ENCODE measurements at places on chromosomes 7 and 10. TPM values are rescaled to one million over a fixed set of nuclear protein-coding genes. Genes with fewer than 3 reads are reported as not detected.

UPK3B gene
- 9.1 TPM for total RNA-seq

GRCh38 chr7:142177869-142178268, 66.4 kb downstream of the MGAM2 start:
- DNase-seq, result no peak
- H3K4me1 ChIP-seq, result no peaks in the 10 kb centered on the region
- H3K27me3 ChIP-seq, result no peaks in the 10 kb centered on the region
- no peak overlapping the region for H3K27ac ChIP-seq
- no peaks in the 10 kb centered on the region for H3K36me3 ChIP-seq

DMTF1 gene
- total RNA-seq, result 60.9 TPM

GRCh38 chr7:131010029-131010716, 276.2 kb upstream of the KLF14 start:
- no peak for DNase-seq
- no peak overlapping the region for H3K4me3 ChIP-seq
- no peak overlapping the region for H3K27ac ChIP-seq
- no peaks in the 10 kb centered on the region for H3K36me3 ChIP-seq
- H3K4me1 ChIP-seq, result peaks cover 8% of the 10 kb centered on the region
- H3K27me3 ChIP-seq, result no peaks in the 10 kb centered on the region

C10orf62 gene
- total RNA-seq, result not detected

DNA sequence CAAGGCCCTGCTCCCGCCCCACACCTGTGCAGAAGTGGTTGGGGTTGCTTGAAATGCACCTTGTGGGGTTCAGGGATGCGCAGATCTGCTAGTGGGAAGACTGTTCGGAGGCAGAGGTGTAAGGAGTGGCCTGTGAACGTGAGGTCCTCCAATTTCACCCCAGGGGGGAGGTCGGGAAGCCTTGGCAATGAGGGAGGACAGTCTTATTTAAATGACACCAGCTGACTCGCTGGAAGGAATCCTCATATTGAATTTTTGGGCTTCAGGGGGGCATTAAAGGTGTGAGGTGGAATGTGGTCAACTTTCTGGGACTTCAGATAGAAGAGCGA, 218.8 kb upstream of the CELF2 start:
- no peak for DNase-seq
- no peak overlapping the region for H3K27ac ChIP-seq
- no peaks in the 10 kb centered on the region for H3K36me3 ChIP-seq
- peaks cover 4% of the 10 kb centered on the region for H3K4me1 ChIP-seq
- no peak overlapping the region for H3K4me3 ChIP-seq

HIP1 gene
- 13.7 TPM for total RNA-seq

GRCh38 chr10:131910663-131911314, 10.0 kb downstream of the PPP2R2D start:
- DNase-seq, result no peak
- no peak overlapping the region for H3K4me3 ChIP-seq
- peaks cover 7% of the 10 kb centered on the region for H3K36me3 ChIP-seq
- peaks cover 2% of the 10 kb centered on the region for H3K4me1 ChIP-seq
- H3K27me3 ChIP-seq, result no peaks in the 10 kb centered on the region
- no peak overlapping the region for H3K27ac ChIP-seq

- no peak overlapping the region for H3K4me3 ChIP-seq
- H3K27ac ChIP-seq, result no peak overlapping the region
- no peak for DNase-seq
- no peaks in the 10 kb centered on the region for H3K27me3 ChIP-seq
- H3K36me3 ChIP-seq, result no peaks in the 10 kb centered on the region
These were observed 174.5 kb upstream of the PPP2R2D start for GRCh38 chr10:131726076-131726880.

- H3K4me3 ChIP-seq, result no peak overlapping the region
- no peaks in the 10 kb centered on the region for H3K27me3 ChIP-seq
- no peaks in the 10 kb centered on the region for H3K36me3 ChIP-seq
- DNase-seq, result no peak
These were observed 33.5 kb downstream of the CAPZA2 start for GRCh38 chr7:116895849-116896248.

FAM13C gene
- 0.18 TPM for total RNA-seq

ANKRD30A gene
- not detected for total RNA-seq

- no peaks in the 10 kb centered on the region for H3K27me3 ChIP-seq
- H3K36me3 ChIP-seq, result no peaks in the 10 kb centered on the region
- peaks cover 10% of the 10 kb centered on the region for H3K4me1 ChIP-seq
- no peak overlapping the region for H3K4me3 ChIP-seq
- no peak overlapping the region for H3K27ac ChIP-seq
These were observed 113.4 kb downstream of the ST7 start for GRCh38 chr7:117066668-117067067.

CDH23 gene
- 1.0 TPM for total RNA-seq

GRCh38 chr10:95394161-95394880, 103.5 kb upstream of the PDLIM1 start:
- H3K36me3 ChIP-seq, result peaks cover 12% of the 10 kb centered on the region
- H3K27ac ChIP-seq, result no peak overlapping the region
- DNase-seq, result no peak
- H3K27me3 ChIP-seq, result no peaks in the 10 kb centered on the region
- no peak overlapping the region for H3K4me3 ChIP-seq

- no peak for DNase-seq
- no peak overlapping the region for H3K27ac ChIP-seq
- no peaks in the 10 kb centered on the region for H3K27me3 ChIP-seq
These were observed 501.6 kb downstream of the GALNT17 start for GRCh38 chr7:71633551-71634008.

Data from Caco-2 (cell line).